ENCODE measurements at places on chromosomes 2 and 18.

DNA sequence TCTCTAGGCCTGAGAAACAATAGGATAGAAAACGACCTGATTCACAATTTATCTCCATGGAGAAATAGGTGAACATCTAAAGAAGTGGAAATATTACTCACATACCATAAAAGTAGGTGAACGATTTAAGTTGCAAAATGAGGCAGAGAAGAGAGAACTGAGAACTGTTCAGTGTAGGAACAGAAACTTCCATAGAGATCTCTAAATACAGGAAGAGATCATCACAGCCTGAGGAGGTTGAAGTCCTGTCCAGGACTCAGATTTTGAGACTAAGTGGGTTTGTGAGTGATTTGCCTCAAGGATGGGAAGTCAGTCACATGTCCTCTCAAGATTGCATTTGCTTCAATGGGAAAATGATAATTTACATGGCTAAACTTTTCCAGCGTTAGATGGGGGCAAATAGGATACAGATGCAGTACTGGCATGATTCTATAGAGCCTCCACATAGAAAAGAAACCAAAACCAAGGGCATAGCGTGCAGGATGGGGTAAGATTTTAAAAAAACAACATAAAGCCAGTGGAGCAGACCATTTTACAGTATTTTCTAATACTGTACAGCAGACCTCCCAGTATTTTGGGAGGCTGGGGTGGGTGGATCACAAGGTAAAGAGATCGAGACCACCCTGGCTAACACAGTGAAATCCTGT is 68.8 kb downstream of the MEP1B start:
- DNase-seq = no peak

DNA sequence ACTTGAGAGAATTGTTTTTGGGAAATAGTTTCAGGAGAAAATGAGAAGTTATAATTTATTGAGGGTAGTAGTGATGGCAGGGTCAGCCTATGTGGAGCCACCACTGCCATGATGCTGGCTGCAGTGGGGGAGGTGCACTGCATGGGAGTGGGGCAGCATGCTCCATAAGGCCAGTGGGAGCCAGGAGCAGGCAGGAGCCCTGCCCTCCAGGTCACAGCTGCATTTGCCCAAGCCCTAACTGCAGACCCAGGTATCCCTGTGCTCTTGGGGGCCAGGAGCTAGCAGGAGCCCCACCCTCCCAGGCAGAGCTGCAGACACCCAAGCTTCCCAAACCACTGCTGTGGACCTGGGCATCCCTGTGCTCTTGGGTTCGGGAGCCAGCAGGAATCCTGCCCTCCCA is 757.3 kb upstream of the CRIM1 start:
- DNase-seq = no peak

DNA sequence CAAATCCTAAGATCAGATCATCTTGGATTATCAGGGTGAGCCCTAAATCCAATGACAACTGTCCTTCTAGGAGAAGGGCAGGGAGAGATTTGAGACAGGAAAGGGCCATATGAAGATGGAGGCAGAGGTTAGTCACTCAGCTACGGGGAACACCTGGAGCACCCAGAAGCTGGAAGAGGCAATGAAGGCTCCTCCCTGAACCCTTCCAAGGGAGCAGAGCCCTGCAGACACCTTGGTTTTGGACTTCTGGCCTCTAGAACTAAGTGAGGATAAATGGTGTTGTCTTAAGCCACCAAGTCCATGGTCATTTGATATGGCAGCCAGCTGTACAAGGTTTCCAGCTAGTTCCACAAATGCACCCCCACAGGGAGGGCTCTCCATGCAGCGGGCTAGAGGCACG is 6.9 kb upstream of the PTPN2 start:
- no peak for DNase-seq

GRCh38 chr2:100976645-100977391 is 25.3 kb upstream of the RPL31 start:
- DNase-seq = no peak

- no peak for DNase-seq
Measured at GRCh38 chr2:135996304-135996703, 10.9 kb upstream of the DARS1 start.

DNA sequence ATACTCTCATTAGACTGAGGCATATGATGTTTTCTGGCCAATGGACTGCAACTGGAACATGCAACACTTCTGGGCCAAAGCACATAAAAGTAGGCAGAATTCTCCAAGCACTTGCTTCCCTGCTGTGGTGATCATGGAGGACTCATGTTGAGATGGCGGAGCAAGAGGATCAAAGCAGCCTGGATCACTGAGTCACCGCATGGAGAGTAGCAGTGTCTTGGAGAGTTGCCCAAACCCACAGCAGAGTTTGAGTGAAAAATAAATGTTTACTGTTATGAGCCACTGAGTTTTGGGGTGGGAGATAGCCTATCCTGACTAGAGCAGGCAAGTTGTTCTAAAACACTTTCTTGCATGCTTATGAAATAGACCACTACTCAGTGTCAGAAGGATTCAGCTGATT is 359.5 kb downstream of the ZNF521 start:
- DNase-seq = no peak

DNA sequence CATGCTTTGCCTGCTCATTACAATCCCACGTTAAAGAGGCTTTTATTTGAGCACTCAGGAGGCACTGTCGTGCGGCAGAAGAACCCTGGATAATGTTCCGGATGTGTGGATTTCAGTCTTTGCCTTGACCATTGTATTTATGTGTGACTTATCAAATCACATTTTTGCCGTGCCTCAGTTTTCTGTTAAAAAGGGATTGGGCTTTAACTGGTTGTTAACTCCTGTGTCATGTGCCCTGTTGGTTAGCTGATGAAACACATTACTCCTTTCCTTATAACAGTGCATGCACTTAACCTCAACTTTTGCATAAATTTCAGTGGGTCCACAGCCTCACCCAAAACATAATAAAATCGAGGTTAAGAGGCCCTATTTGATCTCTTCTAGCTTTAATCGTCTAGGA is 52.7 kb downstream of the NAB1 start:
- no peak for DNase-seq

DNA sequence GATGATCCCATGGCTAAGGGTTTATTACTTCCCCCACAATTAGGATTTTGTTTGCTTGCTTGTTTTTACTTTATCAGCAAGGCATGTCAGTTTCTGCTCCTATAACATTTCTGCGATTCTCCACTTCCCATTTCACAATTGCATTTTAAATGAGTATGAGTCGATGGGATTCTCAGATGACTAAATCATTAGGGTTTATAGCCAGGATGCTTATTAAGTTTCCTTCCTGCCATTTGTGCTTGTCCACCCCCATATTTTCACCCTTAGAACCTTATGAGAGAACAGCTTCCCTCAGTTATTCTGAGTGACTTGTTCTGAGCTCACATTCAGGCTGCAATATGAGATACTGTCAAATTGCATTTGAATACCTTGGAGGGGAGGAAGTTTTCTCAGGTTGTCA is 37.9 kb upstream of the C1GALT1C1L start:
- no peak for DNase-seq

DNA sequence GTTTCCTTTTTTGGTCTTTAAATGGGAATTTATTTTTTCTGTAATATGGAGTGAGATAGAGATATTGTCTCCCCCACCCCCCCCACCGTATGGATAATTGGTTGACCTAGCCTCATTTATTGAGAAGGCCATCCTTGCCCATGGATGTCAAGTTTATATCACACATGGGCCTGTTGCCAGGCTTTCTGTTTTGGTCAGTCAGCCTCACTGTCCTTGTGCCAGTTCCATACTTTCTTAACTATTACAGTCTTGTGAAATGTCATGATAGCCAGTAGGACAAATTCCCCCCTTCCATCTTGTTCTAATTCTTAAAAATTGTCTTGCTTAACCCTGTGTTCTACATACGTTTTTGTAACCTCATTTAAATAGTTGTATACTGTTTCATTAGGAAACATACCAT is 12.5 kb downstream of the BABAM2 start:
- DNase-seq = no peak

DNA sequence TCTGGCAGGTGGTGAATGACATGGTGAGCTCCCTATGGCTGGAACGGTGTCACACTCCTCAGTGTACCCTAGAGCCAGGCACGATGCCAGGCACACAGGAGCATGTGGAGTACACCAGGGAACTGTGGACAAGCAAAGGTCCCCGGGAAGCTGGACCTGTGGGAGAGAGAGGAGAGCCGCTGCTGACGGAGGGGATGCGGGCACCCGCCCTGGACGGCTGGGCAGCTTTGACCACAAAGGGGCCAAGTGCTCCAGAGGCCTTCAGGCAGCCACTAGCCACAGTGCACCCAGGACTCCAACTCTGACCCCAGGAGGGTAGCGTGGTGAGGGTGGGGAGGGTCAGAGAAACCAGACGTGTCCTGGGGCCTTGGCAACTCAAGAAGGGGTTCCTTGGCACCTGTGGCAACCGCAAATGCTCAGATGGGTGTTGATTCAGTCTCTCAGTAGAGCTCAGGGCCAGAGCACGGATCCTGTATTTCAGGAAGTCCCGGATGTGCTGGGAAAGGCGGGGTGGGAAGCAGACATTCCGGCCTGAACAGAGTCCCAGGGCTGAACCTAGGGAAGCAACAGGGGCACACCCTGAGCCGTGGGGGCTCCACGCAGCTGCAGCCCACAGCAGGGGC is 2.3 kb upstream of the MAB21L4 start:
- no peak for DNase-seq

DNA sequence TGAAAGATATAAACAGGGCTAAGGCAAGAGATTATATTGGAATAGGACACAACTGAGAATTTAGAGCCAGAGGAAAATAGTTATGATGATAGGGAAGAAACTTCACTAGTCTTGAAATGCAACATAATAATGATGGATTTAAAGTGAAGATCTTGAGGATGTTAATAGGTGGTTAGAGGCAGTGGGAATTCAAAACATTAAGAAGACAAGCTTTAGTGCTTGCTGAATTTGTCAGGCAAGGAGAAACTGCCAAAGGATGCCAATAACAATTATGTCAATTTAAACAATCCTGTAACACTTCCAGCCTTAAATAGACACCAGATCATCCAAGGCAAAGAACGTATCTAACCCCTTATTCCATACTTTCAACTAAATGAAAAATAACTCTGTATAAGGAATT is 330.1 kb downstream of the ERBB4 start:
- no peak for DNase-seq

DNA sequence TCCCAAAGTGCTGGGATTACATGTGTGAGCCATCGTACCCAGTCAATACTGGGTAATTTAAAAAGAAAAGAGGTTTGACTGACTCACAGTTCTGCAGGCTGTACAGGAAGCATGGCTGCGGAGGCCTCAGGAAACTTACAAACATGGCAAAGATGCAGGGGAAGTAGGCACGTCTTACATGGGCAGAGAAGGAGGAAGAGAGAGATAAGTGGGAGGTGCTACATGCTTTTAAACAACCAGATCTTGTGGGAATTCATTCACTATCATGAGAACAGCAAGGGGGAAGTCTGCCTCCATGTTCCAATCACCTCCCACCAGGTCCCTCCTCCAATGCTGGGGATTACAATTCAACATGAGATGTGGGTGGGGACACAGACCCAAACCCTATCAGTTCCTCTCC is 192.5 kb downstream of the ATAD2B start:
- no peak for DNase-seq

DNA sequence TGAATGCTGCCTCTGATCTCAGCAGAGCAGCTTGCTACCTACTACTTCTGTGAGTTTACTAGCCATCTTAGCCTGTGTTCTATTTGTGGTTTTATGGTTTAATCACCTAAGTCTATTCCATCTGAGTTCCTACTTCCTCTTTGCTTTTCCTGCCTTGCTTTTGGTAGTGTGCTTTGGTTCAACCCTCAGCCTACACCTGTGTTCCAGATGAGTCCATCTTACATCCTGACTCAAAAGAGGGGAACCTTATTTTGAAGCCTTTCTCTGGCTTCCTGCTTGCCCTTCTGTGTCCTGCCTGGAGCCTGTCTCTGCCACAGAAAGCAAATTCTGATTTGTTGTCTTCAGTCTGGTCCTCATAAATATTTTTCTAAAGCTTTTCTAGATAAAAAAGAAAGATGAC is 530.3 kb upstream of the MEX3C start:
- no peak for DNase-seq

- no peak for DNase-seq
Measured at GRCh38 chr2:111975819-111976218, 77.4 kb downstream of the MERTK start.

- no peak for DNase-seq
Measured at GRCh38 chr2:43774617-43775016, 778 bp downstream of the DYNC2LI1 start.

DNA sequence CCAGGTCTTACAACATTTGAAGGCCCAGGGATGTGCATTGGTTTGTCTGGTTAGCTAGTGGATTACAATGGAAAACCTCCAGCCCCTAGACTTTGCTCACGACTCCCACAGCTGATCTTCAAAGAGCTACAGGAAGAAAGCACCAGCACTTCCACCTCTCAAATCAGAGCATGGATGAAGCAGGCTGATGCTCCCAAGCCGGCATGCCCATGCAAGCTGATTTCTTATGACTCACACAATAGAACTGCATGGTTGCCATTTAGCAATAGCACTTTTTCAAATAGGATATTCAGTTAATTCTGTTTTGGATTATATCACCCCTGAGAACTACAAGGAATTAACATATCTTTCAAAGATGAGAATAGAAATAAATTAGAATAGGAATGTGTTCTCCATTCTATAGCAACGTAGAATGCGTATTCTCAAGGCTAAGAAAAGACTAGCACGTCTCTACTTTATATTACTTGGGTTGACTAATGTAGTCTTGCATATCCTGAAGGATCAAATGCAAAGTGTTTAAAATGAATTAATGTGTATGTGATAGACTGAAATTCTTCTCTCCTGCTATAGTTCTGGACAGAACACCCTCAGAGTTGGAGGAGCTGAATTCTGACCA is 292.4 kb downstream of the TRIB2 start:
- DNase-seq = no peak

GRCh38 chr18:10878703-10879102 is 270.7 kb downstream of the PIEZO2 start:
- DNase-seq = no peak

DNA sequence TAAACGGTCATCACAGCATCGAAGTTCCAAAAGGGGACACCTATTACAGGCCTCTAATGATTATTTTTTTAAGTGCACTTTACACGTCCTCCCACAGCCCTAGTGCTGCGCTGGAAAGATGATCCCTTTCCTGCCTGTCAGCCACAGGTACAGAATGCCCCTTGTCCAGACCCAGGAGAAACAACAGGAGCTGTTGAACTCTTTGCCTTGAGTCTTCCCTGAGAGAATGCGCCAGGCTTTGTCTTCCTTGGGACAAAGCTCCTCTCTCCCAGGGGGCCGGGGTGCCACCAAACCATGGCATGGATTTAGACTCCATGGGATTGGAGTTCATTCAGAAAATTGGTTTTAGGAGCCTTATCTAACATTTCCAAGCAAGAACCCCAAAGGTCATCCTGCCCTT is 319.0 kb upstream of the SOX11 start:
- no peak for DNase-seq

- no peak for DNase-seq
Measured at GRCh38 chr2:137117385-137117784, 352.0 kb downstream of the THSD7B start.

- no peak for DNase-seq
Measured at GRCh38 chr2:95359501-95359930, 43.0 kb upstream of the FAHD2A start.

- no peak for DNase-seq
Measured at GRCh38 chr2:206728277-206729199, 10.3 kb upstream of the DYTN start.

- DNase-seq = no peak
Measured at GRCh38 chr2:86370579-86370978, 33.2 kb upstream of the REEP1 start.

GRCh38 chr18:77597726-77598125 is 348.1 kb downstream of the GALR1 start:
- no peak for DNase-seq

GRCh38 chr2:162062559-162062958 is 11.5 kb downstream of the DPP4 start:
- DNase-seq = no peak

All from stimulated activated CD8-positive, alpha-beta memory T cell treated with anti-CD3 and anti-CD28 coated beads, Interleukin-2, amount 100 ng/mL, for 1 hour (primary cell).